Stimulated activated CD4-positive, alpha-beta T cell treated with anti-CD3 and anti-CD28 coated beads, Interleukin-1b, Interleukin-23, amount 100 ng/mL, for 1 hour (primary cell): ENCODE measurements at places on chromosomes 2 and 18.

- DNase-seq = no peak
These were observed 7.3 kb downstream of the SRSF7 start for GRCh38 chr2:38743672-38744398.

- DNase-seq = no peak
These were observed 78.0 kb downstream of the BCL2L11 start for GRCh38 chr2:111198701-111199100.

DNA sequence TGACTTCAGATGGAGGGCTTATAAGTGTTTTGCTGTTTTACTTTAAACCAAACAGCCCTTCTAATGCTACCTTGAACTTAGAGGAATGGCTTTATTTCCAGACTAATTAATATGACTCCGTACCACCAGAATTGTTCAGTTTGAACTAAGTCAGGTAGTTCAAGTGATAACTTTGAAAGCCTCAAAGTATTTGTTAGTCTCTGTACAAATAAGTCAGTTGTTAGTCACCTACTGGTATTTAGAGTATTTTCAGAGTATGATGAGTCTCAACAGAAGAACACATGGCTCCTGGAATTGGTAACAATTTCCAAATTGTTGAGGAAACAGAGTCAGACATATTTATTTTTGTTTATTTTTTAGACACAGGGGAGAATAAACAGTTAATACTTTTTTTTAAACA lies 381.8 kb upstream of the NRXN1 start:
- no peak for DNase-seq

DNA sequence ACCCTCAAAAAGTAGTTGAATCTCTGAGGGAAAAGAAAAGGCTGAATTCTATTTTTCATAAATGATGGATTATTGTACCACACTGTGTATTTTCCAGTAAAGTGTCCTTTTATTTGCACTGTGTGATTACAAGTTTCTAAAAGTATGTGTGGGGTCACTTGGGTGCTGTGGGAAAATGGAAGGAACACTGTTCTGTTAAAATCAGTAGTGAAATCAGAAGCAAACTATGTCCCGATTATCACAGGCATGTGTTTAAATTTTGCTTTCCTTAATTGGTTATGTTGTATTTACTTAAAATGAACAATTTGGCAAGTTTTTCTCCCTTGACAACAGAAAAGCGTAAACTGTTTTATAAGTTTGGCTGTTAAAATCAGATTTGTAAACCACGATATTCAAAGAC lies 353.1 kb downstream of the ARHGAP15 start:
- DNase-seq = no peak

- DNase-seq = no peak
These were observed 105.7 kb downstream of the KYNU start for GRCh38 chr2:142983174-142983573.

- DNase-seq = no peak
These were observed 187.1 kb upstream of the HAAO start for GRCh38 chr2:42979416-42979869.

DNA sequence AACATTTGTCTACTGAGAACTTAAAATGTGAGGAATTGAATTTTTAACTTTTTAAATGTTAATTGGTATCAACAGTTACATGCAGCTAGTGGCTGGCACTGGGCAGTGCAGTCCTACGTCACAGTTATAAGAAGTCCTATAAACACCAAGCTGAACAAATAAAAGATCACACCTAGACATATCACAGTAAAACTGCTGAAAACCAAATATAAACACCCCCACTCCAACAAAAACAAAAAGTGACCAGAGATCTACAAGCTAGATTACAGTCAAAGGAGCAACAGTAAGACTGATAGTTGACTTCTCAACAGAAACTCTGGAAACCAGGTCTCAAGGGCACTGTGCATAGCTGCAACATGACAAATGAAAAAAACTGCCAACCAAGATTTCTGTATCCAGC lies 19.4 kb downstream of the TLK1 start:
- no peak for DNase-seq

DNA sequence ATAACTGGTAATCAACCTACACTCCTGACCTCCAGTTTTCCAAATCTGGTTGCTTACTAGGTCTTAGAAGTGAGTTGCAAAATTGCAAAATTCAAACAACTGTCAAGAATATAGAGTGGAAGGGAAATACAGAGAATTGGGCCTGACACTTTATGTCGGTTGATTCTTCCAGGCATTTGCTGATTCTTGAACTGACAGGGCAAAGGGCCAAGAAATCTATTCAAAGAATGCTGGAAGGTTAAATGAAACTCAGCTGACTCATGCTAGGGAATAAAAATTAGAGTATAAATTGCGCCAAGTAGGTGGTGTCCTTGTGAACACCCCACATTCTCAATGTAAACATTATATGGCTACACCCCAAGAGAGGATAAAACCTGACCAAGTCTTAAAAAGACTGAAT lies 21.5 kb upstream of the ZSCAN30 start:
- no peak for DNase-seq

DNA sequence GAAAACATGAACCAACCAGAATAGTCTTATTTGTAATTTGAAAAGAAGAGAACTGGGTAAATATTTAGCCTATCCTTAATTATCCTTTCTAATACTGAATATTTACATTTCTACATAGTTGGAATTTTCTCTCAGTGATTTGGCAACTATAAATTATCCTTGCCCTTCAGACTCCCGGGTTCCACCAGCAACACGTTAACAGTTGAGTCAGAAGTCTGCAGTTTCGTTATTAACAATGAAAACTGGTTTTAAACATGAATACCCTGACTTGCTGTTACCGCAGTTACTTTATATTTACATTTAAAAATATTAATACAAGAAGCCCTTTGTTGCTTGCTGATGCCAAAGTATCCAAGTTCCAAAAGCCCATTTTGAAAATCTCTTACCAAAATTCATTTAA lies 673.0 kb downstream of the ARHGAP15 start:
- DNase-seq = no peak

GRCh38 chr2:47012866-47013265 lies 97.3 kb upstream of the MCFD2 start:
- DNase-seq = no peak

DNA sequence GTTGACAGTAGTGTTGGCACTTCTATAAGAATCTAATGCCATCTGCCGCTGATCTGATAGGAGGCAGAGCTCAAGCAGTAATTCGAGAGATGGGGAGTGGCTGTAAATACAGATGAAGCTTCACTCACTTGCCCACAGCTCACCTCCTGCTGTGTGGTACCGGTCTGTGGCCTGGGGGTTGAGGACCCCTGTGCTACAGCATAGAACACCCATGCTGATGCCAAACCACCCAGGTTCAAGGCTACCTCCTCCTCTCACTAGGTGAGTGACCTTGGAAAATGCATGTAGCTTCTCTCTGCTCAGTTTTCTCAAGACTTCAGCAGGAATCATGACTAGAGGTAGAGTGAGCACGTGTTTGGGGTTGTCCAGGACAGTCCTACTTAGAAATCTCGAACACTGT lies 263.4 kb downstream of the SH3BP4 start:
- DNase-seq = no peak

DNA sequence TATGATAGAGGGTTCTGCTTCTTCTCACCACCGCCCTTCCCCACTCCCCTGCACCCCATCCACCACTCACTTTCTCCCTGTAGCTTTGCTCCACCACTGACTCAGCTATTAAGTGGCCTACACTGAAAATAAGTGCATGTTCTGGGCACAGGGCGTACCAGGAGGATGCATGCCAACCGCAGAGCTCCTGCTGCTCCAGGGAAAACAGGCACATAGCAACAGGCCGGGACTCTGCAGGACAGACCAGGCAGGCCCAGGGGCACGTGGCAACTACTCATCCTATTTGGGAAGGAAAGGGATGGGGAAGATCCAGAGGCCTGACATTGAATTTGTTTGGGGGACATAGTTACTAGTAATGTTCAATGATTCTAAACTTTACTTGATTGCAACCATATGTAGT lies 28.4 kb downstream of the ARL4C start:
- DNase-seq = no peak

GRCh38 chr18:10401930-10402329 lies 52.5 kb upstream of the APCDD1 start:
- DNase-seq = no peak

- no peak for DNase-seq
These were observed 39.5 kb downstream of the CERS6 start for GRCh38 chr2:168495524-168495923.

- no peak for DNase-seq
These were observed 17.2 kb downstream of the SH3YL1 start for GRCh38 chr2:246489-247144.

DNA sequence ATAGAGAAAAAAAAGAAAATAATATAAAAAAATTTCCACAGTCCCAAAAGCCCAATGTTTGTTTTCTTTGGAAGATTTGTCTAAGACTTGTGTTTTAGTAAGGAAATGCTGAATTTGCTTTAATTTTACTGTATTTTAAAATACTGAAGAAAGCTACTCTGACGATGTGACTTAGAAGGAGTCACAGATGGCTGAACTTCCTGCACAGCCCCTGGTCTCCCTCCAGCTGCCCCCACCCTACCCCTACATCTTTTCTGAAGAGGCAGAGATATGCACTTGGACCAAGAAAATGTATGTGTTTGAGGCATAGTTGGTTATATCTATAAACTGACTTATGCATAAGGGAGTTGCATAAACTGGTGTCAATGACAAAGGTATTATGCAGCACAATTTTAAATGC lies 172.3 kb downstream of the CDH2 start:
- no peak for DNase-seq

- no peak for DNase-seq
These were observed 204.3 kb upstream of the CCDC150 start for GRCh38 chr2:196435189-196435588.

- no peak for DNase-seq
These were observed 7.8 kb upstream of the SEMA4C start for GRCh38 chr2:96877631-96878092.

DNA sequence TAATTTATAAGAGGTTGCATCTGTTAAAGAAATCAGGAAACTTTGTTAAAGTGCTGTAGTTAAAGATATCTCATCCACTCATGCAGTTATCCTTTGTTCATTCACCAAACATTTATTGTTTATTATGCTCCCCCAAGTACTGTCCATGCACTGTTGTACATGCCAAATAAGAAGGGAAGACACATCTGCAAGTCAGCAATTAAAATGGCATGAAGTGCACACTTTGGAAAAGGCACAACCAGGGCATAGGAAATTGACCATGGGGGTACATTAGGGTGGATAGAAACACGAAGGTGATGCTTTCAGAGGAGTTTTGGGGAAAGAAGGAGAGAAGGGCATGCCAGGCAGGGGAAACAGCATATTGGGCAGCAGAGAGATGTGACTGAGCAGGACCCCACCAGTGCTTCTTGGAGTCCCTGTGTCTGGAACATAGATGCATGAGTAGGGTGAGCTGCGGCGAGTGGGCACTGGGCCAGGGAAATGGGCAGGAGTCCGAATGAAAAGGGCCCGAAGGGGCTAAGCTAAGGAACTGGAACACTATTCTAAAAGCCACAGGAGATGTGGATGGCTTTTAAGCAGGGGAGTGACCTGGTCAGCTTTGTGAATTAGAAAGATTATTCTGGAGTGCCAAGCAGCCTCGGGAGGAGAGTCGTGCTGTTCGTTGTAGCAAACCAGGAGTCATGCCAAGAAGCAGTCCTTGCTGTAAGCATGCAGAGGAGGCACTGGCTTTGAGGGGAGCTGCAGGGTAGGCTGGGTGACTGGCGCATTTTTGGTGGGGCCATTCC lies 316.3 kb downstream of the AGPS start:
- no peak for DNase-seq

GRCh38 chr2:235573331-235574221 lies 79.7 kb downstream of the AGAP1 start:
- no peak for DNase-seq
